Activated naive CD8-positive, alpha-beta T cell treated with anti-CD3 and anti-CD28 coated beads for 36 hours (primary cell): ENCODE measurements at places on chromosomes 2 and 18. TPM values are rescaled to one million over a fixed set of nuclear protein-coding genes. Genes with fewer than 3 reads are reported as not detected.

Gene GAD1
- total RNA-seq, result 0.74 TPM

Gene PAIP2B
- 2.4 TPM for total RNA-seq

- no peak for DNase-seq
Observed at GRCh38 chr2:39649511-39649910, 16.2 kb upstream of the TMEM178A start.

- DNase-seq, result no peak
Observed at GRCh38 chr2:98912221-98912851, 23.7 kb downstream of the CRACDL start.

GRCh38 chr2:71045151-71045550, 23.3 kb upstream of the NAGK start:
- DNase-seq, result no peak

DNA sequence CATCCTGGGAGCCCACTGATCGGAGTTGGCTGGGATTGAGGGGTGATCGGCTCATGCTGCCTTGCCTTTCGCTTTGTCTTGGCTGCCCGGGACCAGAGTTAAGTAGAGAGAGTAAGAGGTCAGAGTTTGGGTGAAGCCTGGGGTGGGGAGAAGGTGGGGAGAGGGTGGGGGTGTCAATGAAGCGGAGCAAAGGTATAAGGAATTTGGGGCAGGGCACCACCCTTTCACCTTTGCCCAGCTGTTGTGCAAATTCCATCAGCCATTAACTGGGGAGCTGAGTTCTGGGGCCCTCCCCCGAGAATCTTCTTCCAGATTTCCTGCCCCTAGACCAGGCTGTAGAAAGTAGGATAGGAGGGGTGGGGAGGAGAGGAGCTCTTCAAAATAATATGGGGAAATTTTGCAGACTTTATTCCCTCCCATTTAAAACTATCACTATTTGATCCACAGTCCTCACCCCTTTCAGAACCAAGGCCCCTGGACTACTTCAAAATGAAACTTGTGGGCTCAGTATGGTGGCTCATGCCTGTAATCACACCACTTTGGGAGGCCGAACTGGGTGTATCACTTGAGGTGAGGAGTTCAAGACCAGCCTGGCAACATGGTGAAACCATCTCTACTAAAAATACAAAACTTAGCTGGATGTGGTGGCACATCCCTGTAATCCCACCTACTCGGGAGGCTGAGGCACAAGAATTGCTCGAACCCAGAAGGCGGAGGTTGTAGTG, at the start of gene SLC23A3:
Gene SLC23A3, minus strand, starts transcription at position 100 of the 725 bp plus-strand sequence. Its CDS starts 45 bp downstream, at position 55.
- DNase-seq, result no peak

GRCh38 chr2:239793836-239794235, 231.3 kb downstream of the NDUFA10 start:
- DNase-seq, result no peak
